ENCODE measurements at places on chromosomes 2 and 18.

GRCh38 chr2:219484343-219485200 is 14.1 kb upstream of the GMPPA start:
- DNase-seq, result no peak

- DNase-seq, result no peak
Observed at GRCh38 chr2:143468341-143468888, 339.2 kb downstream of the ARHGAP15 start.

DNA sequence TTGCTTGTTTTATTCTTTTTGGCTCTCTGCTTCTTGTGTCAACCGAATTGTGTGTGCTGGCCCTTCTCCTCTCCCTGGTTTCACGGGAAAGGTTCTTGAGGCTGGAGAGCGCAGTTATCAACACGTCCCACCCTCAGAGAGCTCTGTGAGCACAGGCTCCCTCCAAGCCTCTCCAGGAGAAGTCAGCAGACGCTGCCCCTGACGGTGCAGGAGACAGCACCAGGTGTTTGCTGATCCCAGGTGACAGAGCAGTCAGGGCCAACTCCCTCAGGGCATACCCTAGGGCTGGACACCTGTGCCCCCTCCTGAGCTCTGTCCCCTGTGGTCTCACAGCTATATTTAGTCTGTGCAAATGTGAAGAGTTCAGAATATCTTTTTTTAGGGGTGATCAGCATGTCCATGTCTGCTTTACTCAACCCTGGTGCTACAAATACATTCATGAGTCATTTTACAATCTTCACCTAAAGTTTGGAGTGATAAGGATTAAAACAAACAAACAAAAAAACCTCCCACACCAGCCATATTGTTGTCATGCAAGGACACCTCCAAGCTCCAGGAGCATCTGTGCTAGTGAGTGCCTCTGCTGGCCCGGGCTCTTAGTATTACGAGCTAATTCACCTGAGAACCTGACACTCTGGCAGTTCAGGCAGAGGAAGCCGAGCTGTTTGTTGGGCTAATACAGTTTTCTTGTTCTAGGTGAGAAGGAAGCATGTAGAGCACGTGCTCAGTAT is 65.9 kb upstream of the TMEM200C start:
- DNase-seq, result no peak

- no peak for DNase-seq
Observed at GRCh38 chr2:218229239-218229638, 12.2 kb downstream of the ARPC2 start.

DNA sequence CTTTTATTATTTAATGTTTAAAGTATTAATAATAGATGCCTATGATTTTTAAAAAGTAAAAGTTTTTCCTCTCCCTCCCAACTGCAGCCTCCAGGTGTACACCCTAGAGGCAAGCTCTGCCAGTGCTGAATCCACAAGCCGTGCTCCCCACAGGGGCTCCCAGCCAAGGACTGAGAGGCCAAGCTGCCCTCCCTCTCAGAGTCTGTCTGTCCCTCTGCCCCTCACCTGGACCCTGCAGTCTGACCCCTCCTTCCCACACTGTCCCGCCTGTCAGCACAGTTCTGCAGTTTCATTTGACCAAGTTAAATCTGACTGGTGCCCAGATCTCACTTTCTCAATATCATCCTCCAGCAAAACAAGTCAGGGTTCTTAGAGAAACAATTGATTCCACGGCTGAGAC is 14.8 kb upstream of the PROC start:
- DNase-seq, result no peak

- DNase-seq, result no peak
Observed at GRCh38 chr2:76073992-76074604, 363.4 kb upstream of the GCFC2 start.

- no peak for DNase-seq
Observed at GRCh38 chr2:11997142-11997541, 250.7 kb downstream of the LPIN1 start.

- DNase-seq, result no peak
Observed at GRCh38 chr2:226050822-226051221, 651.3 kb downstream of the NYAP2 start.

DNA sequence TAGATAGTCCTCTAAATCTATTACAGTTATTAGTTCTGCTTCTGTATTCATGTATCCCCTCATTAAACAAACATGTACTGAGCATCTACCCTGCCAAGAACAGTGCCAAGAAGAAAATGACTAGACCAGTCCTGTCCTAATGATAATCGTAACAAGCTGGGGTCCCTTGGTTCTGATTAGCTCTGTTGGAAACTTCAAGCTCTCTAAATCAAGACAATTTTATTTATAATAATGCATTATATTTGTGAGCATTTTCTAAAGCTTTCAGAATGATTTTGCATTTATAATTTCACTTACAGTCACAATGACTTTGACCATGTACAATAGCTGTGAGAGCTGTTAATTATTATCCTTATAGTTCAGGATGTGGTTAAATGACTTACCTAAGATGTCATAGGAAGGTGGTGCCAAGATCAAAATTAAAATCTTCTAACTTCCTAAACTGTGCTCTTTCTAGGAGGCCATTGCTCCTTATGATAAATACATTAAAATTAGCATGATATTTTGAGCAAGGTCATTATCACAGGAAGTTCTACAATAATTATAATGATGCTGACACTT is 336.5 kb upstream of the SLC39A10 start:
- no peak for DNase-seq

GRCh38 chr2:66251573-66251972 is 183.4 kb upstream of the MEIS1 start:
- no peak for DNase-seq

DNA sequence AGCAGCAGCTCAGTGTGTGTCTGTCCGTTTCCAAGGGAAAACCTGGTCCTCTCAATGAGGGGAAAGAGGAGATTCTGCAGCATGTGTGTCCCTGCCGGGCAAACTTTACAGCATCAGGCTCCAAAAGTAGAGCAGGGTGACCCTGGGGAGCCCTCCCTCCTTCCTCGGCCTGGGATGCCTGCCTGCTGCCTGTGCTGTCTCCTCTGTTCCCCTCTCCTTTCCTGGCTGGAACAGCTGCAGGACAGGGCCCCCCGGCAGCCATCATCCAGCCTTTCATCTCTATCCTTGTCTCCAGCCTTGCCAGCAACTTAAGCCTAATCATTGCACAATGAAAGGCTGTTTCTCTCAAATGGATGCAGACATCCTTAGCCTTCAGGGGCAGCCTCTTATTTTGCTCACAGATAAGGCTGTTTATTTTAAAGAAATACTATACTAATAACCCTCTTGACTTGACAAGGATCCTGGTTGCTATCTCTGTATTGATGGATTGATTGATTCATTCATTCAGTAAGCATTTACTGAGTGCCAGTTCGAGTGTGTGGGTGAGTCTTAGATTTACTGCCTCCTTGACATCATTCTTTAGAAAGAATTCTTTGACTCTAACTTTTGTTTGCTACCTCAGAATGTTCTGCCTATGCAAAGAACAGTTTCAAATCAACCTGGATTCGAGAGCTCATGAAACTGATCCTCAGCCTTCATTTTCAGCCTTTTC is 40.6 kb upstream of the EDAR start:
- no peak for DNase-seq

DNA sequence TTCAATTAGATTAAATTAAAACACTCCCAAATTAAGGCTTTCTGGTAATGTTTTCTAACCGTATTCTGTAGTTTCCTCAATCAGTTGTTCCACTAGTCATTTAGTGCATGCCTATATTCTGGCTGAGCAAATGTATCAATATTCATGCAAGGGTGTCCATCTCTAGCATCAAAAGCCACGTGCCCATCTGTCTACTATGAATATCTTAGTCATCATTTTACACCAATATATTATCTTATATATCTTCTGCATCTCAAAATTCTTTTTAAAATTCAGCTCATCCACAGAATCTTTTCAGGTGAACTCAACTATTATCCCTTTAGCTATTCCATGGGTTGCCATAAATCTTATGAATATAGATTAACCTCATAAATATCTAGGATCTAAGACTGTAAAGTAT is 488.2 kb downstream of the PARD3B start:
- no peak for DNase-seq

All from activated CD8-positive, alpha-beta memory T cell treated with anti-CD3 and anti-CD28 coated beads, Interleukin-2, amount 50 U/mL, for 4 hours (primary cell).